ENCODE measurements at places on chromosomes 7 and 10.

- DNase-seq: no peak
Observed at GRCh38 chr7:131691454-131692130, 135.2 kb upstream of the PODXL start.

GRCh38 chr7:1890289-1891235 lies 220.5 kb downstream of the ELFN1 start:
- DNase-seq: no peak

DNA sequence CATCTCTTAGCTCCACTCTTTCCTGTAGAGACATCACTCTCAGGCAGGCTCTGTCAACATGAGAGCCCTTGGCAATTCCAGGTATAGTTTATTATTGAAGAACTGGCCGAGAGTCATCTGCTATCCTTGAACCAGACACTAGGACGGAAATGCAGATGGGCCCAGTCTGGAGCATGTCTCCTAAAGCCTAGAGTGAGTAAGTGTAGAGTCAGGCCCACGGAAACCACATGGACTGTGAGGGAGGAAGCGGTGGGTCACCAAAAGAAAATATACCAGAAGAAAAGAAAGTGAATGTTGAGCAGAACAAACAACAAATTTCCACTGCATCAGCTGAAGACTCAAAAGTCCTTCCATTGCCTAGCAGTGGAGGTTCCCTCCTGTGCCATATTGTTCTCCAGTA lies 15.7 kb upstream of the RELN start:
- DNase-seq: no peak

DNA sequence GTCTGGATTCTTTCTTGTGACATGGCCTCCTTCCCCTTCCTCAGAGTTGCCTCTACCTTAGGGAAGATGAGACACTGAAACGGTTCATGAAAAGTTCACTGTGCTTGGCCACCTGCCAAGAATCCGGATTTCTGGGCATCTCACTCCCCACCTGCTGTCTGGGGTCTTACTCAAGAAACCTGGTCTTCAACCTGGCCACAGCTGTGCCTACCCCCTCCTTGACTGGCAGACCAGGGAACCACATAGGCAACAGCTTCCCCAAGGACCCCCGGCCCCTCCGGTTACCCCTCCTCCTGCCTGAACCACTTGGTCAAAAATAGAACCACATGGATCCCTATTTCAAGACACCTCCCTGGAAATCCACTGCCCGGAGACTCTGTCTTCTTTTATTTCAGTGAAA lies 58.7 kb upstream of the NANOS1 start:
- no peak for DNase-seq

DNA sequence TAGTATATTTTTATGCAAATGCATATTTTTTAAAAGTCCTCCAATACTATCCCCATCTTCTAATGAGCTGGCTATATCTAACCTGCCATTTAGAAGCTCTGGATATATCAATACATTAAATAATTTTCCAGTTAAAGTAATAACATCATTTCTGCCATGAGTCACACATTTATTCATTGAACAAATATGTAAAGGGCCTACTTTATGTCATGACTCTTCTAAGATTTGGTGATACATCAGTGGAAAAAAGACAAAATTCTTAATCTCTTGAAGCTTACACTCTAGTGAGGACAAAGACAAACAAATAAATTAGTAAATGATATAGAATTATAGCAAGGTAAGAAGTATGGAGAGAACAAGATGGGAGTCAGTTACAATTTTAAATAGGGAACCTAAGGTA lies 716.8 kb upstream of the LRRTM3 start:
- no peak for DNase-seq

DNA sequence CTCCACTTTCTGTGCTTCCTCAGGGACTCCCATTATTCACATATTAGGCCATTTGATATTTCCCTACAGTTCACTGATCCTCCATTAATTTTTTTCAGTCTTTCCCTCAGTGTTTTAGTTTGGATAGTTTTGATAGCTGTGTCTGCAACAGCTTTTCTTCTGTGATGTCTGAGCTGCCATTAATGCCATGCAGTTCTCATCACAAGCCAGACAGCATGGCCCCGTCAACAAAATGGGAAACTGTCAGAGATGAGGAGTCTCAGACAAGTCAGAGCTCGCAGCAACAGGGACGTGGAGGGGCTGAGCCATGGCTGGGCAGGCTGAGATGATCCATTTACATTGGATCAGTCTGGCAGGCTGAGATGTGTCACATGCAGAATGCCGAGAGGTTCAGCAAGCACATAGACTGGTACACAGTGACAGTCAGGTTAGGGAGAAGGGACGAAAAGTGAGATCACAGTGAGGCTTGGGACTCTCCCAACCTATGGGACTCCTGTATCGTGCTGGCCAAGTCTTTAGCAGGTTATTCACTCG lies 65.4 kb downstream of the NPS start:
- no peak for DNase-seq

DNA sequence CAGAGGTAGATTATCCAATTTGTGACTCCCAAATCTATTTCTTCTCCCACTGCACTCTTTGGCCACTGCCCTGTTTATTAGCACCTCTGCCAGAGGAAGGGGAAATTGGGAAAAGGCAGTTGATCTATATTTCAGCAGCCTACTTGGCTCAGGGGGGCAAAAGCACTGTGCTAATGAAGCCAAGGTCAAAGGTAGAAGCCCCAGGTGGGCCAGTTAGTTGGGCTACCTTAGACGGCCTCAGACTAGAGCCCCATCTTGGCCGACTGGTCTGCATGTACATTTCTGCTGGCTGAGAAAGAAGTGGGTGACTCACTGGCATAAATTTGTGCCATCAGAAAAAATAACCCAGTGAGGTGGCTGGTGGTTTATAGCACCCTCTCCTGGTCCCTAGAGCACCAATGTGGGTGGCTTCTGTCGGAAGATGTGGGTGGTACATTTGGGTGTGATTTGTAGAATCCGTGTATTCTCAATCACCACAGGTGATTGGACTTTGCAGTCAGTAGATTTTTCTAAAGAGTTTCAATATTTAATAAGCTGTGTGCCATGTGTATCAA lies 293.3 kb upstream of the MKI67 start:
- no peak for DNase-seq

DNA sequence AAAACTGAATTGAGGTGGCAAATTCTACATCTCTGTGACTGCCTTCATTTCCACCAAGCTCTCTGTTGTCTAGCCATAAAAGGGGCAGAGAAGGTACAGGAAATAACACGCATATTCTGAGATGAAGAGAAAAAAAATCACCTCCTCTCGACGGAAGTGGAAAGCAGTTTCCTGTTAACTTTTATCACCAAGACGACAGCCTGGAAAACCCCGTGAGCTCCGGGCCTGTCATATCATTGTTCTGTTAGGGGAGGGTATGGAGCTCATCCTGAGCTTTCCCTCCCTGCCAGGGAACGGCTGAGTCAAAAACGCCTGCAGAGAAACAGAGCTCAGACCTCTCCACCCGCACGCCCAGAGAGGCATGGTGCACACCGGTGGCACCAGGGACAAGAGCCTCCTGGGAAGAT lies 200.3 kb downstream of the PRPF18 start:
- DNase-seq: no peak

- no peak for DNase-seq
Observed at GRCh38 chr10:132356621-132357195, 24.7 kb downstream of the LRRC27 start.

DNA sequence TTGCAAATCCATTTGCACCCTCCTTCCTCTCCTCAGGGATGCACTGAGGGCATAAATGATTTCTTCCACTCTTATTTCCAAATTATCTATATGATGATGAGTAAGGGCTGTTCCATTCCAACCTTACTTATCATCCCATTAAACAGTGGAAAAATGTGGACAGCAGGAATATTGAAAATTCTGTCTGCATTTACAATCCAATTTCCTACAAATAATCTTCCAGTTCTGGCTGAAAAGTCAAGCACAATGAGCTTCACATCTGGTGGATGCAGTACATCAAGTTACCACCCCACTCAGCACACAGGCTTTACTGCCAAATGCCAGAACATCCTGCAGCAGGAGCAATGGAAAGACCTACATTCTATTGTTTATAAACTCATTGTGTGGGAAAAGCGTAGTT lies 345.0 kb upstream of the STEAP1 start:
- no peak for DNase-seq

DNA sequence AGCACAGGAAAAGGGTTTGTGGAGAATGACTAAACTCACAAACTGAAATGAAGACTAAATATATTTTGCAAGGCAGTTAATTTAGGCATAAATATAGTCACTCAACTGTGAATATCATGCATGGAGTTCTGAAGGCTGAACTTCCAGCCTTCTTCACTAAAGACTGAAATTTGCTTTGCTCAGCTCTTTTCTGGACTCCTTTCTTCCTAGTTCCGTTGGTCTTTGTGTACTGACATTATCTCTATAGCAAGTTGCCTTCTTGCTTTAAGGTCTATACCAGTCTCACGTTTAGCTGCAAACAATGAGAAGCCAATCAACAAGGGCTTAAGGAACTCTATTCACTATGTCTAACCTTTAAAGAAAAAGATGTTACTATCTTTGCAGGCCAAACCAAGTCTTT lies 22.6 kb downstream of the GARIN1A start:
- DNase-seq: no peak

DNA sequence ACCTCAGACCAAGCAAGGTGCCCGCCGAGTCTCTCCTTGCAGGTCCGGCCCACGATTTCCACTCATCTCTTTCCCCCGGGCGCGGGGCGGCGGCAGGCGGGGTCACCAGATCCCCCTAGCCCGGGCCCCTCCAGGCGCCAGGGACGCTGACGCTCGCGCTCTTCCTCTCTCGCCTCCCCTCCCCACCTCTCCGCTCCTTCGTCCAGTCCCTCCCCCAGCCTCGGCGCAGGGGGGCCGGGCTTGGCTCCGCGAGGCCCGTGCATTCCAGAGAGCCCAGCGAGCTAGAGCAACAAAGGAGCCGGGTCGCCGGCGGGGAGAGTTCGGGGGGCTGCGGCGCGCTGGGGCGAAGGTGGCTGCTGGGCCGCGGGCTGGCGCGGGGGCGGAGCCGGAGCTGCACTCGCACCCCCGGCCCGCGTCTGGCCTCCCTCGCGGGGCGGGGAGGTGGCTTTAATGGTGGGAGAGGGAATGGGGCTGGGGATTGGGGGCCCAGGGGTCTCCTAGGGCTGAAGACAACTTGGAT lies at the start of gene SMO:
SMO (plus strand) TSS at position 262 of the 520 bp plus-strand sequence. CDS start 519 bp downstream, outside the sequence.
- DNase-seq: no peak

GRCh38 chr7:96933067-96933645 lies 72.2 kb upstream of the DLX6 start:
- DNase-seq: no peak

DNA sequence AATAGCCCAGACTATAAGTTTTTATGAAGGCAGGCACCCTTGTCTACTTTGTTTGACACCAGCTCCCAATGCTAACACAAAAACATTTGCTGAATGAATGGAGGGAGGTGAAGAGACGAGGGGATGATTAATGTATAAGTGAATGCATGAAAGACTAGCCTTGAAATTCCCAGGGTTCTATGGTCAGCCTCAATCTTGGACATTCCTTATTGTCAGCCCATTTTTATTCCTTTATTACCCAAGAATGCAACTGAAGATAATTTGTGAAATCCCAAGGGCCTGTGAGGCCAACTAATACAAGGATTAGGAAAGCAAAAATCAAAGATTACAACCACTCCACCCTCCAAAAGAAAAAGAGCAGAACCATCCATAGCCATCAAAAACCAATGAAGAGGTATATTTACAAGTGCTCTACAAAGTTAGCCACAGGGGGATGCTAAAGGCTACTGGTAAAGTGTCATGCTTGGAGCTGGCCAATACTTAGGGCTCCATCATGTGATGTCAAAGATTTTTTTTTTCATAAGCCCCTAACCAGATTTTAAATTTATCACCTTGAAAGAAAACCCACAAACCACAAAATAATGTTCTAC lies 40.0 kb upstream of the ASAH2 start:
- DNase-seq: peak; percentile 48

DNA sequence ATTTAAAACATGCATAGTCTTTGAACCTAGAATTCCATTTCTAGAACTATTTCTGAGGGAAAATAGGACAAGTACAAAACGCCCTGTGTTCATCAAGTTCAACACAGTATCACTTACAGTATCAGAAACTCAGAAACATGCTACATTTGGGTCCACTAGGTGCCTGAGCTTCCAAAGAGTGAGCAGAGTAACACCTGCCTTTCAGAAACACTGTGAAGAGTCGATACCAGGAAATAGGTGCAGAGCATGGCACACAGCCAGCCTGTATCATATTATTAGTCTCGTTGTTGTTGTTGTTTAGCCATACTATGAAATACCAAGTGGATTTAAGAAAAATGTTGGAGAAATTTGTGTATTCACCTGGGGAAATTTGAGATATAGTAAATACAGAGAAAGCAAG lies 392.1 kb upstream of the MGMT start:
- DNase-seq: no peak

DNA sequence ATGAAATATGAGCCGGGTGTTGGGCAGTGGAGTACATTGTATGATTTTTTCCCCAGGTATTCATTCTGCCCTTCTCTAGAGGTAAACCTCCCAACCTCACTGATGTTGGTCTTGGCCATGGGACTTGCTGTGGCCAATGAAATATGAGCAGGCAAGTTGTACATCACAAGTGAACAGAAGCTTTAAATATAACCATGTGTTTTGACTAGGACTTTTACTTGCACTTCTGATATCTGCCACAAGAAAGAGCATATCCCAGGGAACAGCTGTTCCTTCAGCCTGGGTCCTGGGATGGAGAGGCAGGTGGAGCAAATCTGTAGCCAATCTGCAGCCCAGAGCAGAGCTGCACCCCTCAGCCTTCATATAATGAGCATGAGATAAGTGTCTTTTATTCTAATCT lies 109.8 kb upstream of the PALS2 start:
- no peak for DNase-seq

- no peak for DNase-seq
Observed at GRCh38 chr10:79979310-79979975, 30.5 kb upstream of the SFTPD start.

GRCh38 chr10:42553064-42553407 lies 85.3 kb downstream of the ZNF33B start:
- no peak for DNase-seq

- DNase-seq: no peak
Observed at GRCh38 chr10:122571892-122572291, 11.3 kb downstream of the DMBT1 start.

DNA sequence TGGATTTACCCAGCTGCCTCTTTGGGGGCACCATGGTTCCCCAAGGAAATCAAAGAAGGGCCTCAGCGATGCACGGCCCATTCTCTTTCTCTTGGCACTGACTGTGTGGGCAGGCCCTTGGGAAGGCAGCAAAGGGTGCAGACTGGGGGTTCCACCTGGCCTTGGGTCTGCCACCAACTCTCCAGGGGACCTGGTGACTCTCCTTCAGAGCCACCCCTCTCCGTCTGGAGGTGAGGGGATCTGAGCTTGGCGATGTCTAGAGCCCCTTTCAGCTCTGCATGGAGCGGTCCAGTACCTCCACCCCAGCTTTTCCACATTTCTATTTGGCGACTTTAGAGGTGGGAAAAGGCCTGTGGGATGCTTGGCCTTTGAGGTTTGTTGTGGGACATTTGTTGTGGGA lies 69.1 kb downstream of the C10orf120 start:
- DNase-seq: no peak
